Activated gamma-delta T cell (primary cell): ENCODE measurements at places on chromosomes 1 and 21.

GRCh38 chr1:31058012-31058411 is 7.5 kb downstream of the PUM1 start:
- DNase-seq, result no peak

- no peak for DNase-seq
Observed at GRCh38 chr1:237115035-237115434, 73.1 kb downstream of the RYR2 start.

- no peak for DNase-seq
Observed at GRCh38 chr1:153192697-153193096, 10.5 kb upstream of the LELP1 start.

- DNase-seq, result no peak
Observed at GRCh38 chr1:220991506-220991905, 112.3 kb downstream of the HLX start.

- DNase-seq, result no peak
Observed at GRCh38 chr1:234656944-234657654, 47.1 kb upstream of the IRF2BP2 start.

- DNase-seq, result no peak
Observed at GRCh38 chr1:55774446-55774845, 559.3 kb upstream of the USP24 start.
